ENCODE measurements at places on chromosomes 2 and 18. TPM values are rescaled to one million over a fixed set of nuclear protein-coding genes. Genes with fewer than 3 reads are reported as not detected.

Gene SIX2
- polyA plus RNA-seq, result not detected

Gene FMNL2
- 0.24 TPM for polyA plus RNA-seq

Gene DCDC2C
- polyA plus RNA-seq, result not detected

Gene SLC16A14
- 0.49 TPM for polyA plus RNA-seq

Gene KLHL30
- polyA plus RNA-seq, result not detected

Data from IgD-negative memory B cell (primary cell).